Inflammatory macrophage treated with lipopolysaccharide for 1 hour (primary cell): ENCODE measurements at places on chromosomes 5 and 9.

GRCh38 chr9:86187121-86187520 lies 72.3 kb downstream of the C9orf153 start:
- DNase-seq = no peak

- no peak for DNase-seq
Measured at GRCh38 chr9:95896580-95896979, 21.1 kb downstream of the ERCC6L2 start.

- DNase-seq = no peak
Measured at GRCh38 chr9:107309271-107309670, 26.2 kb downstream of the RAD23B start.

GRCh38 chr5:38370358-38371100 lies 112.2 kb downstream of the EGFLAM start:
- no peak for DNase-seq
